Left renal cortex interstitium (tissue), 4 donors: ENCODE measurements at places on chromosomes 1 and 21.

GRCh38 chr1:203428981-203429599 lies 46.5 kb upstream of the PRELP start:
- DNase-seq: no peak

DNA sequence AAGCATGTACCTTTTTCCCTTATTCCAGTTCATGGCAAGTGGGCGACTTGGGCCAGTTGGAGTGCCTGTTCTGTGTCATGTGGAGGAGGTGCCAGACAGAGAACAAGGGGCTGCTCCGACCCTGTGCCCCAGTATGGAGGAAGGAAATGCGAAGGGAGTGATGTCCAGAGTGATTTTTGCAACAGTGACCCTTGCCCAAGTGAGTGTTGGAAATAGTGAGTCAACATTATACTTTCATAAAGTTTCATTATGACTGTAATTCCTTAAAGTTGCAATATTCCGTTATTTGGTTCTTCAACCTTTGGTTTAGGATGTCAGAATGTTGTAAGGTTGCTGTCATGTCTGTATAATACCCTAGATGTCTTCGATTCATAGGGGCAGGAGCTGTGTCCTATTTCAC lies 230.5 kb downstream of the TPR start:
- DNase-seq: no peak

- no peak for DNase-seq
Observed at GRCh38 chr1:230831771-230832170, 36.5 kb downstream of the C1orf198 start.

GRCh38 chr1:110880708-110881374 lies 7.9 kb downstream of the CD53 start:
- DNase-seq: no peak

- DNase-seq: no peak
Observed at GRCh38 chr1:54549181-54549924, 1.3 kb downstream of the ACOT11 start.

- DNase-seq: no peak
Observed at GRCh38 chr1:84569216-84569615, 5.0 kb downstream of the CTBS start.

DNA sequence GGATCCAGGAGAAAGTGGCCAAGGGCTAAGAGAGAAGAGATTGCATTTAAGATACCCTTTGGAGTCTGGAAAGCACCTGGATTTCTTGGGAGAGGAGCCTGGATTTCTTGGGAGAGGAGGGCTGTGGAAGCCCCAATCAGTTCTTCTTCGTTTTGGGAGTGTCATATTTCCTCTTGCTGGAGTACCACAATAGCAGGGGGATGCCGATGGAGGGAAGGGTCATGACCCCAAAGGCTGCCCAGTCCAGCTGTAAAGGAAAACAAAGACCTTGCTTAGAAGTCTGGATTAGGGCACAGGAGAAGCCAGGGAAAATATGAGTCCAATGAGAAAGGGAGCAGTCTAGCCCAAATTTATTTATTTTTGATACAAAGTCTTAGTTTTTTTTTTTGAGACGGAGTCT lies 11.3 kb downstream of the SSR2 start:
- no peak for DNase-seq

DNA sequence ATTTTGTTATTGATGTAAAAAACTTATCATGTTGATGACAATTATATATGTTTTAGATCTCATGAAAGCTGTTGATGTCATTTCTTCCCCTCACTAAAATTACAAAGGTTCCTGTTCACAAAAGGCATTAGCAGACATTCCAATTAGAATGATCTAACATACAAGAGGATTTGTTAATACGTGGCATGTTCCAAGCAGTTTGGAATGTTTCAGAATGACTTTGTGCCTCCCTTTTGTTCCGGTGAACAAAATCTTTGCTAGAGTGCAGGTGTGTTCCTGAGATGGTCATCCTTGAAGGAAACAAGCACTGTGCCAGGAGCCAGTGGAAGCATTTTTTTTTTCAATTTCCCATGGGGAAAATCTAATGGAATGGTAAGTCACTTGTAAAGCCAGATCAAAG lies 108.0 kb upstream of the KCTD3 start:
- DNase-seq: no peak

- DNase-seq: no peak
Observed at GRCh38 chr21:46059195-46059594, 38.7 kb upstream of the COL6A2 start.

- DNase-seq: no peak
Observed at GRCh38 chr1:84436876-84437655, 38.8 kb downstream of the DNASE2B start.

- no peak for DNase-seq
Observed at GRCh38 chr1:98437540-98437939, 224.0 kb upstream of the SNX7 start.

GRCh38 chr1:47761974-47762373 lies 235.2 kb downstream of the TRABD2B start:
- DNase-seq: no peak

GRCh38 chr1:30661311-30661710 lies 62.1 kb downstream of the MATN1 start:
- DNase-seq: no peak

DNA sequence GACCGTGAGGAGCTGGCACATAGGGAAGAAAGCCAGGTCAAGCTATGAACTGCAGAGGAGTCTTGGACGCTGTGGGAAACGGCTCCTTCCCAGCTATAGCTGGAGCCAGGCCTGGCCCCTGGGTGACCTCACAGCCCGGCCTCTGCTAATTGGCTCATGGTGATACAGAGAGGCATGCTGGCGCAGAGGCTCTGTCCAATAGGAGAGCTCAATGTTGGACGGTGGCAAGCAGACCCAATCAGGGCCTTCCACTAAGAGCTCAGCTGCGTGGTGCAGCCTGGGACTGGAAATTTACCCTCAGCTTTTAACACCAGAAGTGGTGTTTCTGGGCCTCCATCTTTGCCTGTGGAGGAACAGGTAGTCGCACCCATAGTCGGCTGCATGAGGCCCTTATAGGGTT lies 64.4 kb upstream of the GRHL3 start:
- DNase-seq: no peak

DNA sequence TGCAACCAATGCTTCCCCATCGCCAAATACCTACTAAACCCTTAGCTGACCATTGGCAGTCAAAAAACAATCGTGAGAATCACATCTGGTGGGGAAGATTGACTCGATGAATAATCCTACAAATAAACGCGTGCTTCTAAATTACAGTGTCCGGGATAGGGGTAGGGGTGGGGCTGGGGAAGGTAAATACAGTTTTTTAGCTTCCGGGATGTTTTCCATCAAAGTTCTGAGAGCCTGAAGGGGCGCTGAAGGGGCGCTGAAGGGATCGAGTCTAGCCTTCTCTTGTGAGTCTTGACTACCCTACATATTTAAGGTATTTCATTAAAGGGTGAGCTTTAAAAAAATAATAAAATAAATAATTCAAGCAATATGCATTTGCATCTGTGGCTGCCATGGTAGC lies 40.5 kb downstream of the RRAGC start:
- no peak for DNase-seq
